ENCODE measurements at places on chromosomes 11 and 22. TPM values are rescaled to one million over a fixed set of nuclear protein-coding genes. Genes with fewer than 3 reads are reported as not detected.

GRCh38 chr22:33891992-33892391, 28.3 kb downstream of the LARGE1 start:
- no peak for DNase-seq

DNA sequence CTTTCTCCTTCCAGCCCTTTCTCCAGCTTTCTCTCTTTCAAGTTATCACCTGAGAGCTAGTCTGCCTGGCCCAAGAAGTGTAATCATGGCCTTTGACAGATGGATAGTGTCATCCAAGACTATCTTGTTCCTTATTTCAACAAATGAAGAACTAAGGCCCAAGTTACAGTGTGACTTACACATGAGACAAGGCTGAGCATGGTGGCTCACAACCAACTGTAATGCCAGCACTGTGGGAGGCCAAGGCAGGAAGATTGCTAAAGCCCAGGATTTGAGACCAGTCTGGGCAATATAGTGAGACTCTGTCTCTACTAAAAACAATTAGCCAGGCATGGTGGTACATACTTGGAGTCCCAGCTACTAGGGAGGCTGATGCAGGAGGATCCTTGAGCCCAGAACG, 3.7 kb upstream of the RANGAP1 start:
- no peak for DNase-seq

- DNase-seq: no peak
Measured at GRCh38 chr11:119622454-119623143, 106.4 kb downstream of the NECTIN1 start.

DNA sequence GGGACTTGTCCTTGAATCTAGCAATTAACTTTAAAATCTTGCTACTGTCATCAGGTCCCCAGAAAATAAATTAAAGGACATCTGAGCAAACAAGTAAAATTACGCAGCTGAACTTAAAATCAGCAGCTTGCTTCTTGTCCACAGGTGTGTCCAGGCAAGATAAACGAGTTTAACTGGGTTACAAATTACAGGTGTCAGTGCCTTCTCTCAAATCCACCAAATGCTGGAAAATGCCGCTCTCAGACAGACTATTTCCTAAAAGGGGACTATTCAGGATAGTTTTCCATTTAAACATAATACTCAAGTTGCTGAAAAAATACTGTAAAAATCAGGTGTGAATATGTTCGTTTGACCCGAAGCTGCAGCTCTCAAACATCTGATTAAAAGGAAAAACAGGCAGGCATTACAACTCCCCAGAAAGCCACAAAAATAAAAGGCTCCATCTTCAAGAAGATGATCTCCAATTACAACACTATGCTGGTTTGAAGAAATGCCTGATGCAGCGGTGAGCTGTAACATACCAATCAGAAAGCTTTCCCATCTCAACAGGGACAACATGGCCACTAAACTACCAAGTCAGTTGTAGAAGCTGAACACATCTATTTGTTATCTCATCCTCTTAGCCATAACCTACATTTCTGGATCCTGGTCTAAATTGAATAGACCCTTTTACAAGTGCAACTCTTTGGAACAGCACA, 82.1 kb downstream of the CADM1 start:
- DNase-seq: no peak

Gene MUC5B
- 369 TPM for total RNA-seq

Gene AASDHPPT
- total RNA-seq: 15.8 TPM
